ENCODE measurements at places on chromosomes 7 and 10.

- no peak for DNase-seq
These were observed 184.5 kb downstream of the TRIL start for GRCh38 chr7:28773423-28774145.

- DNase-seq: no peak
These were observed 16.5 kb downstream of the TMEM236 start for GRCh38 chr10:17768496-17768895.

DNA sequence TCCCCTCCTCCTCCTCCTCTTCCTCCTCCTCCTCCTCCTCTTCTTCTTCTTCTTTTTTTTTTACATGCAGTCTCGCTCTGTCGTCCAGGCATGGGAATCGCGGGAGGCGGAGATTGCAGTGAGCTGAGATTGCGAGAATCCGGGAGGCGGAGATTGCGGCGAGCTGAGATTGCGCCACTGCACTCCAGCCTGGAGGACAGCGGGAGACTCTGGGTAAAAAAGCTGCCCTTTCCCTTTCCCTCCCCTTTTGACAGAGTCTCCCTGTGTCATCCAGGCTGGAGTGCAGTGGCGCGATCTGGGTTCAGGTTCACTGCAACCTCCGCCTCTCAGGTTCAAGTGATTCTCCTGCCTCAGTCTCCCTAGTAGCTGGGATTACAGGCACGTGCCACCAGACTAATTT is 168.1 kb upstream of the MALRD1 start:
- no peak for DNase-seq

GRCh38 chr7:2280424-2280823 is 33.8 kb downstream of the SNX8 start:
- no peak for DNase-seq

DNA sequence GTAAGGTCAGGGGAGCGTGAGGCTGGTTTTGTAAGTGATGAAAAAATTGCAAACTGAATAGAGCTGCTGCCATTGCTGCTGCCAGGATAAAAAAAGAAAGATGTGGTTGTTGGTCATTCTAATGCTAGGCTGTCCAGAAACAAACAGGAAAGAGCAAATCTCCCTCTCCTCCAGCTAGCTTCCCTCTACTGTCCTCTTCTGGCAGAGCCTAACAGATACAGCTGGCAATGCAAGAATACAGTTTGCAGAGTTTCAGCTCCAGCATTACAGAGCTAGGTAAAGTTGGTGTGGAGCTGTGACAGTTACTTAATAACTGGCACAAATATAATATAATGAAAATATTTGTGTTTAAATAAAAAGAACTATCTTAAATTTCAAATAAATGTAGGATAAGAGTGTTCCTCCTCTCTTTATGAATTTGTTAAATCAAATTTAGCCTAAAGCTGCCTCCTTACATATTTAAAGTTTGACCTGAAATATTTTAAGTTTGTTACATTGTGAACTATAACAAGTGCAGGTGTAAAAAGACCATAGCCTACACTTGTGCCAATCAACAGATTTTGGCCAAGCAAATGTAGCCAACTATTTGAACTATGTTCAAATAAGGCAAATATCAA is 407.7 kb downstream of the SH2D4B start:
- no peak for DNase-seq

- no peak for DNase-seq
These were observed 109.0 kb upstream of the PRKCQ start for GRCh38 chr10:6689036-6689435.

DNA sequence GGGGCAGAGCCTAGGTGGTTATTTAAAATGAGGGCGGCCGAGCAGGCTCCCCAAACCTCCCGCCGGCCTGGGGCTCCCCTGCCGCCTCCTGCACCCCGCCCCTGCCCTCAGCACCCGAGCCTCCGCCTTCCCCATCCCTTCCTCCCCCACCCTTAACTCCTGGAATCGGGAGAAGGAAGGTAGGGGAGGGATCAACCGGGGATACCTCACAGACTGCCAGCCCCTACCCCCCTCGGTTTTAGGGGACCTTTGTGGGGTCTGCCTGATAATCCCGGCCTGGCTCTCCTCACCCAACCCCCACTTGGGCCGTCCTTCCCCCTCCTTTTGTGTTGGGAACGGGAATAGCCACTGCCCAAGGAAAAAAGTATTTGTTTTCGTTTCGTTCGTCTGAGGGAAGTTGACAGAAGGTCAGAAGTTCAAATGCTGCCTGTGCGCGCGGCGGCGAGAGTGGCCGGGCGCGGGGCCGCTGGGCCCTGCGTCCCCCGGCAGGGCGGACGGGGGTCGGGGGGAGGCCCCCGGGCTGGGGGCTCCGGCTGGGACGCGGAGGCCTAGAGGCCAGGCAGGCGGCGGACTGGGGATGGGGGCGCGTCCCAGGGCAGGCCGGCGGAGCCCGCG is 2.8 kb downstream of the SHH start:
- no peak for DNase-seq
